ENCODE measurements at places on chromosomes 1 and 21.

GRCh38 chr1:59220356-59220755 is 76.5 kb upstream of the FGGY start:
- no peak for DNase-seq

DNA sequence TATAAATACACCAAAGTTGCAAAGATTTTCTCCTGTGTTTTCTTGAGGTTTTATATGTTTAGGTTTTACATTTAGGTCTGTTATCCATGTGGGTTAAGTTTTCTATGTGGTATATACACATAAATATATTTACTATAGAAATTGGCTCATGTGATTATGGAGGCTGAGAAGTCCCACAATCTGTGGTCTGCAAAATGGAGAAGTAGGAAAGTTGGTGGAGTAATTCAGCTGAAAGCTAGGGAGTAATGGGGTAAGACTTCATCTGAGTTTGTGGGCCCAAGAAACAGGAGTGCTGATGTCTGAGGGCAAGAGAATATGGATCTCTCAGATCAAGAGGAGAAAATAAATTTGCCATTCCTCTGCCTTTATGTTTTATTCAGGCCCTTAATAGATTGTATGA is 146.0 kb downstream of the GPATCH2 start:
- DNase-seq = no peak

DNA sequence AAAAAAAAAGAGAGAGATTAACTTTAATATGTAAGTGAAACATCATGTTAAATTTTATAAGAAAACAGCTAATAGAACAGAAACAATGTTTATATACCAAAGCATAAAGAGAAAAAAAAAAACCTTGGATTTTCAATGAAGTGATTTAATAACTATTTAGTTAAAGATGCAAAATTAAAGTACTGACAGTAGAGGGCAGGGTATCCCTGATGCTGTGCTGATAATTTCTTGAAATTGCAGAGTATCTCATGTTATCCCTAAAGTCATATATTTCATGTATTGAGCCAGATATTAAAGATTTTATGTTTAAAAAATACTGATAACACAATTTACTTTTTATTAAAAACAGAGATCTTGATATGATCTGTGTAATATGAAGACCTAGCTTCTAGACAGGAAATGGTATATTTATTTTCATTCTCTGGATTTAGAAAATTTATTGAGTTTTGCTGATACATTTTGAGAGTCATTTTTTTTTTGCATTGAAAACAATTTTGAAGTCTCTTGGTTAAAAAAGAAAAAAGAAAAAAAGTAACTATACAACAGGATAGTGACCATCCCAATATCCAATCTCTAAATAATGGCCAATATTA is 273.2 kb downstream of the USP25 start:
- peak; percentile 28 for DNase-seq

DNA sequence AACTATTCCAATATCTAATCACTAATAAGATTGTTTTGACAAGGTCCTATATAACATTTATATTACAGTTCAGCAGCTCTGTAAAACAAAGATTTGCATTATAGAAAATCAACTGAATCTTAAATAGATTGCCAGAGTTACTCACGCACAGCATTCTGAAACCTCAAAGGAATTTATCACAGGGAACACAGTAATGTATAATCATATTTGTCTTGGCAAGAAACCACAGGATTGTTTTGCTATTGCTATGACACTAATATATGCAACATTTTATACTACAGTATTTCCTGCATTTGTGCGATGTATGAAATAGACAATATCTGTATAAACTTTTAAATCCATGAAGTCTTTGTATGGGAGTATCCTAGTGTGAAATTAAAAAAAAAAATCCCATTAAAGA is 101.4 kb downstream of the PLPPR5 start:
- no peak for DNase-seq

DNA sequence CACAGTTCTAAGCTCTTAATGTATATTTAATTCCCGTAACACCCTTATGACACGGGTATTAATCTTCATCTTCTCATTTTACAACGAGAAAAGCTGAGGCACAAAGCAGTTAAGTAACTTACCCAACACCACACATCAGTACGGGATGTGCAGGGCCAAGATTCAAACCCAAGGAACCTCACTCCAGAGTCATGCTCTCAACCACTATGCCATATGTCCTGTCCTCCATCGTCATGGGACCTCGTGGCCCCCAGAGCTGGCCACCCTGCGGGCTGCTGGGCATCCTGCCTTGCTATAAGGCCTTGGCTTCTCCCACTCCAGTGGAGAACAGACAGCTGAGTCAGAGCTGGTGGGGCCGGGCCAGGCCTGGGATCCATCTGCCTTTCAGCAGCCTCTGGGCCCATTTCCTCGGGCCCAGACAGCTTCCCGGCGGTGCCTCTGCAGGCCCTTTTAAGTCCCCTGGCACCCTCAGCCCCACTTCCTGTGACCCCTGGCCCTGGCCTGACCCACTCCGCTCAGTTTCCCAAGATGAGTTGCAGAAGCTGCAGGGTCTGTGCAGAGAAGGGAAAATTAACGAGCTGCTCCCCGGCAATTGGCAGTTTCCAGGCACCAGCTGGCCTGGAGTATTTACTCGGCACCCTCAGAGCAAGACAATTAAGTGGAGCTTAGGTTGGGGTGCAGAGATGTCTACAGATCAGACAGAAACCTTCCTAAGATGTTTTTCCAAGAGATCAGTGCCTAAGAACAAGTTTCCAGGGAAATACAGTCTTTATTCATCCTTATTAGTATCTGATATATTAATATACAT is 98.2 kb downstream of the EPHB2 start:
- peak; percentile 17 for DNase-seq

DNA sequence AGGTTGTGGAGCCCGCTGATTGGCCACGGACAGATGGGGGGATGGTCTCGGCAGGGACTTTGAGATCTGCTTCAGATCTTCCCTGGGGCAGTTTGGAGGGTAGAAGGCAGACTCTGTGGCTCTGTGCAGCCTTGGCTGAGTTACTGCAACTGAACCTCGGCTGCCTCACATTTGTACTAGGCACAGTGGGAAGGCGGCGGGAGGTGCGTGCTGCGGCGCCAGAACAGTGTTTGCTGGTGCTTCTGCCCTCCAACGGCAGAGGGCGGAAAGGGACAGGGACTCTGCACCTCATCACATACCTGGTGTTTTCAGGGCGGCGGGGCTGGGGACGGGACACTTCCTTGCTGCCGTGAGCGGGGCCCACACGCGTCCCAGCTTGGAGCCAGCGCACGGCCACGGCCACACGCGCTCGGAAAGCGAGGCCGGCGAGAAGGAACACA is 26.2 kb downstream of the SLC66A1 start:
- DNase-seq = peak; percentile 51

DNA sequence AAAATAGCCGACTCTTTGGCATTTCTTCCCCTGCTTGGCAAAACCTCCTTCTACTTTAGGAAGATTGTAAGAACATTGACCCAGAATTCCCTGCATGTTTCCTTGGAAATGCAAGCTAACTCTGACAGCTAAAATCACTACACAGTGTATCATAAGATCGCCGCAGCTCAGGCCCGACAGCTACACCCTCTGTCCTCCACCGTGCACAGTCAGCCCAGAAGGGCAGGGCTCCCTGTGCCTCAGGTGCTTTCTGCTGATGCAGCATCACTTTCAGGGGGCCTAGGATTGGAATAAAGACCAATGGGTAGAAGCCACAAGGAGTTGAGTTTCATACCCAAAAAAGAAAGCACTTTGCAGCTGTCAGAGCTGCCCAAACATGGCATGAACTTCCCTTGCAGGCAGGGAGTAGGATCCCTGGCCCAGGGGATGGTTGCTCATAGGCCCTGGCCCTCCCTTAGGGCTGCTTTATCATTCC is 145.3 kb downstream of the SEC16B start:
- DNase-seq = no peak

- no peak for DNase-seq
Observed at GRCh38 chr1:82227306-82228095, 426.8 kb downstream of the ADGRL2 start.

DNA sequence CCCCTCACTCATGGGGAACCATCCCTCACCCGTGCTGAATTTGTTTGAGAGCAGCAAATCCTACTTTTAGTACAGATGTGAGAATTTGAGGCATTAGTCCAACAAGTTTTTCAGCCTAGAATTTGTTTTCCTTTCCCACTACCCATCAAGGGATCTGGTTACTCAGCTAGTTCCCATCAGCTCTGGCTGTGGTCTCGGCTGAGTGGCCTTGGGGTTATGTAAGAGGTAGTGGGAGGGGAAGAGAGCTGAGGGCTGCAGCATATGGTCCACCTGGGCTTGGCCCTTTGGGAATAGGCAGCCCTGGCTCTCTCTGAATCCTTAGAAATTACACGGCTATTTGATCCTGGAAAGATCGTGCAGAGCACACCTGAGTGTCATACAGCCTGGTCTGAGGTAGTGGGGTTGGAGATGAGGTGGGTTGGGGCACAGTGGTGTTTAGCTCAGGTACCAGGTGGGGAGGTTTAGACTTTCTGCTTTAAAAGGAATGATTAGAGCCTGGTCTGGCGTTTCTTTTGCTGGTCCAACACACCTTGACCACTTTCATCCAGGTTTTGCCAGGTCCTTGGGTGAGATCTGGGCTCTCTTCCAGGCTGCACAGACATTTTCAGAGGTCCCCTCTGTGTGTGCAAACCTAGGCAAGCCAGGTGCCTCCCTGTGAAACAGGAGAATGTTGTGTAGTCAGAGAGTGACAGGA is 4.2 kb downstream of the GSTM4 start:
- peak; percentile 84 for DNase-seq

- DNase-seq = no peak
Observed at GRCh38 chr1:216113181-216113580, 310.1 kb downstream of the USH2A start.

DNA sequence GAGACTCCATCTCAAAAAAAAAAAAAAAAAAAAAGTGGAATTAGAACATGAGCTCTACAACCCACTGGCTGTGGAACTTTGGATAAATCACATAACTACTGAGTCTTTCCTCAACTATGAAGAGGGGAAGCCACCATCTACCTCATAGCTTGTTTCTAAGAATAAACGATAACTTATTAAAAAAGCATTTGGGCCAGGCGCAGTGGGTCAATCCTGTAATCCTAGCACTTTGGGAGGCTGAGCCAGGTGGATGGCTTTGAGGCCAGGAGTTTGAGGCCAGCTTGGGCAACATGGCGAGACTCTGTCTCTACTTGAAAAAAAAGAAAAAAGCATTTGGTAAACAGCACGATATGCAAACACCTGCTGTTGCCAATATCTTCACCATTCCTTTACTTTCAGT is 31.8 kb upstream of the MEF2D start:
- no peak for DNase-seq

DNA sequence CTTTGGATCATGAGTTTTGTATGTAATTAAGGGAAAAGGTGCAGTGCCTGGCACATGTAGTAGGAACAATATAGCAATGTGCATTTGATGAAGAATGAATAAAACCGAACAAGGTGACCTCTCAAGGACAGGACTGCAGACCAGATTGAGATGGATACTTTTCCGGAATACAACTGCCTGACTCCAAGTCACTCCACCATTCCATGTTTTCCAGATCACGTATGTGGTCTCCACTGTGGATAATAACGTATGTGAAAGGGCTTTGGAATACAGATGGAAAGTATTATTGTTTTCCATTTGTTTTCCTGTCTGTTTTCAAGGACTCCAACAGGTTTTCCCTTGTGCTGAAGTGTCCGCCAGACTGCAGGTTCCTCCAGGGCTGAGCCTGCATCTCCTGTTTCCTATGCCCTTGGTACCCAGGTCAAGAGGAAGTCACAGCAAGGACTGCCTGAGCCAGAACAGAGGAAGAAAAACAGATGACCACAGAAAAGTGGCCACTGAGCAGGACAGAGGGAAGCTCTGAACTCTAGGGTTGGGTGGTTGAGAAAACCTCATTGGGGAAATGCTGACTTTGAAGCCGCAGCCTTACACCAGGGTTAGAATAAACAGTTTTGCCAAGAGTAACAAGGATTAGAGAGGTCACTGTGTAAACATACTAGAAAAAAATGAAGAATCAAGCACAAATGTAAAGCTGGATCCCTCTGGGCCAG is 4.0 kb downstream of the CFAP45 start:
- no peak for DNase-seq

DNA sequence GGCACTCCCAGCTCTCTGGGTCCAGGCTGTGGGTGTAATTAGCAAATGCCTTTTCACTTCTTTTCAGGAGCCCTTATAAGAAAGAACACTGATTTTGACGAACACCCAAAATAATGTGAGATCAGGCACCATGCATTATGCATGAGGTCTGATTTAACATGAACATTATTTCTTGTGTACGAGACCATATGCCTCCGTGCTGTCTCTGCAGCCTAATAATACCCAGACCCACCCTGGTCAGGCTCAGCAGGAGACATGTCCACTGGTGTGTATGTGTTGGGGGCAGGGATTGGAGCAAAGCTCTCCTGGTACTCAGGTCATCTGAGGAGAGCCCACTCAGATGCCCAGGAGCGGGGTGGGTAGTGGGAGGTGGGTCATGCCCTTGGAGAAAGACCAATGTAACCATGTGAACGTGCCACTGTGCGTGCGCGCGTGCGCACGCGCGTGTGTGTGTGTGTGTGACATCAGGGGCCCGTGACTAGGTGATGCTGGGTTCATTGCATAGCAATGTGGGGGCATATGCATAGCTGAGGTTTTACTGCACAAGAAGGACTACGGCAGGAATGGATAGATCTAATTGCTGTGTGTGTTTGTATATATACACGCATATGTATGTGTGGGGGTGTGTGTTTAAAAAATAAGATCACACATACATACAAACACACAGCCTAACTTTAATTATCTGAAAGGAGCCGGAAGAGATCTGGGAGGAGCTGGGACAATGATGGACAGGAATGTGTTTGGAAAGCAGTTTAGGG is 7.1 kb downstream of the POU3F1 start:
- no peak for DNase-seq

DNA sequence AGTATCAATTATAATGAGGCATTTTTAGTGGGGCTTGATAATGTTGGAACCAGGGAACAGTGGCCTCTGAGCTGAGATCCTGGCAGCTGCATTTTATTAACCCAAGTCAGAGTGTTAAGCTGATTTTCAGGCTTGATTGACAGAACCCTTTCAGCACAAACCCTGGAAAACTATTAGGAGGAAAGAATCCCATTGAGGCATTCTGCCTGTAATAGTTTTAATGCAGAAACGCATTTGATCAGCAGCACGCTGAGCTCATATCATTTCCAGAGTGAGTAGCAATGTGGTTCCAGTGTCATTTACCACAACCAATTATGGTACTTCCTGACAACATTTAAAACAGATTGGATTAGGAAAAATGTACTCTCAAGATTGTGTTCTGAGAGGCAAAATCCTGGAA is 78.3 kb upstream of the BARHL2 start:
- DNase-seq = no peak

DNA sequence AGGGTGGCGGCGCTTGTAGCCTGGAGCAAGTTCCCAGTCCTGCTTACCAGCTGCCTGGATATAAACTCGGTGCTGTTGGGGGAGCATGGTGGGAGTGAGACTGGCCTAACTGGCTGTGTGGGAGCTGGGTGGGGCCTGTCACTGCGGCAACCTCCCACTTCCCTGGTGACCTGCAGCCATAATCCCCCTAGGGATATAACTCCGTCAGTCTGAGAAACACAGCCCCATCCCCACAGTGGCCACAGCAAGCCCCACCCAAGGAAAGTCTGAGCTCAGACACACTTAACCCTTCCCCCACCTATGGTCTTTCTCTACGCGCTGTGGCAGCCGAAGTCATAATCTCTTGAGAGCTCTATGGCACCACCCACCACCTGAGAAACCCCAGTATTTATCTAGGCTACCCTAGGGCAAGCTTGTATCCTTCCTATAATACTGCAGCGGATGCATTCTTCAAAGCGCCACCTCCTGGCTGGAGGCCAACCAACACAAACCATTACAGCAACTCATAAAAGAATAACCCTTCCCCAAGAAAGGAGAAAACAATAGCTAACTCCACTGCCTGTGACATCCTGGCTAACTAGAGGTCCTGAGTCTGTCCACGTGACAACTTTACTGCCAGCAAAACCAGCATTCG is 57.4 kb downstream of the ZNF648 start:
- no peak for DNase-seq

Data from cerebellum (tissue), 4 donors.